MM.1S (cell line): ENCODE measurements at places on chromosomes 6 and 20.

- no peaks in the 10 kb centered on the region for H3K4me1 ChIP-seq
- no peak overlapping the region for H3K4me3 ChIP-seq
- H3K27me3 ChIP-seq = peaks cover 30% of the 10 kb centered on the region
- no peak for DNase-seq
Observed at GRCh38 chr20:51014797-51015722, 7.8 kb downstream of the KCNG1 start.

- no peaks in the 10 kb centered on the region for H3K4me1 ChIP-seq
- no peak for DNase-seq
- H3K4me3 ChIP-seq = no peak overlapping the region
- no peak overlapping the region for H3K27ac ChIP-seq
- no peaks in the 10 kb centered on the region for H3K36me3 ChIP-seq
- H3K27me3 ChIP-seq = no peaks in the 10 kb centered on the region
Observed at GRCh38 chr6:160391419-160392116, 43.4 kb downstream of the SLC22A3 start.

DNA sequence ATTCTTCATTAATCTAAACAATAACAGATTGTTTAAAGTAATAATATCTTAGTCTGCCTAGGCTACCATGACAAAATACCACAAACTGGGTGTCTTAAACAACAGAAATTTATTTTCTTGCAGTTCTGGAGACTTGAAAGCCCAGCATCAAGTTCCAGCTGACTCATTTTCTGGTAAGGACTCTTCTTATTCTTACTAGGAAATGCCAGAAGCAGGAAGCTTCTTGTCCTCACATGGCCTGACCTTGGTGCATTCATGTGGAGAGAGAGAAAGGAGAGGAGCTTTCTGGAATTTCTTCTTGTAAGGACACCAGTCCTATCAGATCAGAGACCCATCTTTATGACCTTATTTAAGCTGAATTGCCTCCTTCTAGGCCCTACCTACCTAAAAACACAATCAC is 110.5 kb downstream of the ANKRD60 start:
- no peaks in the 10 kb centered on the region for H3K4me1 ChIP-seq
- H3K4me3 ChIP-seq = no peak overlapping the region
- no peak for DNase-seq
- H3K36me3 ChIP-seq = no peaks in the 10 kb centered on the region

- H3K4me1 ChIP-seq = 0 out of 2 replicates have a peak, but pooled peaks cover 7% of the 10 kb centered on the region
- no peak overlapping the region for H3K27ac ChIP-seq
- H3K4me3 ChIP-seq = no peak overlapping the region
- no peaks in the 10 kb centered on the region for H3K36me3 ChIP-seq
- H3K27me3 ChIP-seq = no peaks in the 10 kb centered on the region
- no peak for DNase-seq
Observed at GRCh38 chr6:5466281-5467136, 205.2 kb downstream of the FARS2 start.

- H3K27ac ChIP-seq = no peak overlapping the region
- no peaks in the 10 kb centered on the region for H3K4me1 ChIP-seq
- no peaks in the 10 kb centered on the region for H3K36me3 ChIP-seq
- H3K27me3 ChIP-seq = no peaks in the 10 kb centered on the region
Observed at GRCh38 chr6:147950623-147950987, 392.0 kb upstream of the SASH1 start.

DNA sequence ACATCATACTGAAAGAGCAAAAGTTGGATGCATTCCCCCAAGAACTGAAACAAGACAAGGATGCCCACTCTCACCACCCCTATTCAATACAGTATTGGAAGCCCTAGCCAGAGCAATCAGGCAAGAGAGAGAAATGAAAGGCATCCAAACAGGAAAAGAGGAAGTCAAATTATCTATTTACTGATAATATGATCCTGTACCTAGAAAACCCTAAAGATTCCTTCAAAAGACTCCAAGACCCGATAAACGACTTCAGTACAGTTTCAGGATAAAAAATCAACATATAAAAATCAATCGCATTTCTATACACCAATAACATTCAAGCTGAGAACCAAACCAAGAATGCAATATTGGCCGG is 14.5 kb downstream of the CDK19 start:
- no peak for DNase-seq
- H3K4me3 ChIP-seq = no peak overlapping the region
- no peaks in the 10 kb centered on the region for H3K4me1 ChIP-seq
- H3K36me3 ChIP-seq = no peaks in the 10 kb centered on the region

GRCh38 chr6:109493865-109494264 is 10.8 kb upstream of the ZBTB24 start:
- no peaks in the 10 kb centered on the region for H3K36me3 ChIP-seq
- no peak overlapping the region for H3K4me3 ChIP-seq
- H3K4me1 ChIP-seq = peaks cover 17% of the 10 kb centered on the region
- DNase-seq = no peak

- no peak overlapping the region for H3K27ac ChIP-seq
- peaks cover 98% of the 10 kb centered on the region for H3K27me3 ChIP-seq
- H3K4me3 ChIP-seq = no peak overlapping the region
- no peaks in the 10 kb centered on the region for H3K4me1 ChIP-seq
- H3K36me3 ChIP-seq = no peaks in the 10 kb centered on the region
- no peak for DNase-seq
Observed at GRCh38 chr20:63401384-63402110, 40.4 kb upstream of the CHRNA4 start.

- H3K36me3 ChIP-seq = no peaks in the 10 kb centered on the region
- no peak for DNase-seq
- H3K27me3 ChIP-seq = no peaks in the 10 kb centered on the region
- peaks cover 5% of the 10 kb centered on the region; the same call in 1 of the 2 replicates for H3K4me1 ChIP-seq
- H3K4me3 ChIP-seq = no peak overlapping the region
Observed at GRCh38 chr20:49583669-49584417, 15.9 kb upstream of the PTGIS start.

DNA sequence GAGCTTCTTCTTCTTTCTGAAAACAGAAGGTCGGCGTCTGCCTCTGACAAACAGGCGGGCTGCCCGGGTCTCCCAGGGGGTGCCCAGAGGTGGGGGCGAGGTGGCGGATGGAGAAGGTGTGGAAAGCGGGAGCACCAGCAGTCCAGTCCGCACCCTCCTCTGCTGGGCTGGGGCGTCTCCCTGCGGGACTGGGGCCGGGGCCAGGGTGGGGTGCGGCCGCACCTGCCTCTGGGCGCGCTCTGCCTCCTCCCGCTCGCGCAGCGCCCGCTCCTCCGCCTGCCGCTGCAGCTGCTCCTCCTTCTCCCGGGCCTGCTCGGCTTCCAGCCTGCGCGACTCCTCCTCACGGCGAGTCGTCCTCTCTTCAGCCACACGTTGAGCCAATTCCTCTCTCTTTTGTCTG is 71.1 kb upstream of the BCLAF1 start:
- no peaks in the 10 kb centered on the region for H3K4me1 ChIP-seq
- H3K27ac ChIP-seq = no peak overlapping the region
- no peak overlapping the region for H3K4me3 ChIP-seq
- no peak for DNase-seq

GRCh38 chr6:153539602-153540001 is 408.5 kb upstream of the RGS17 start:
- no peak overlapping the region for H3K4me3 ChIP-seq
- no peaks in the 10 kb centered on the region for H3K27me3 ChIP-seq
- no peak for DNase-seq
- H3K4me1 ChIP-seq = no peaks in the 10 kb centered on the region

DNA sequence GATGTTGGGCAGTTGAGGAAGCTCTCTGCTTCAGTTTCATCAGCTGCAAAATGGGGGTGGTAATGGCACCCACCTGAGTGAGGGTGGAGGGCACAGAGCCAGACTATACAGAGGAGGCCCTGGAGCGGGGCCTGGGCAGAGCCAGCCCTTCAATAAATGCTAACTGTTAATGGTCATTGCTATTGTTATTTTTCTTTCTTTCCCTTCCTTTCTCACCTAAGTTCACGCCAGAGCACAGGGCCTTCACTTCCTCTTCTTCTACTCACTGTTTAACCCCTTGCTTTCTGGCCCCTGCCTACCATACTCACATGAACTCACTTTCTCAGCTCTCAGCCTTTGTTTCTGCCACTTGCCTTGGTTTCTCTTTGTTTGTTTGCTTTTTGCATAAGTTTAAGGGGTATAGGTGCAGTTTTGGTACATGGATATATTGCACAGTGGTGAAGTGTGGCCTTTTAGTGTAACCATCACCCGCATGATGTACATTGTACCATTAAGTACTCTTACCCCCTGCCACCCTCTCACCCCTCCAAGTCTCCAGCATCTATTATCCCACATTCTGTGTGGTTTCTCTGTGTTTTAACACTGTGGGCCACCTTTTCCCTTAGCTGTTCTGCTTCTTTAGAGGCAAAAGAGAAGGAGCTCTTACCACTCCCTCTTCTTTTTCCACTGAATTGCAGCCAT is 7.5 kb upstream of the RREB1 start:
- no peaks in the 10 kb centered on the region for H3K4me1 ChIP-seq
- H3K27me3 ChIP-seq = no peaks in the 10 kb centered on the region
- no peaks in the 10 kb centered on the region for H3K36me3 ChIP-seq
- DNase-seq = no peak
- H3K27ac ChIP-seq = no peak overlapping the region
- H3K4me3 ChIP-seq = no peak overlapping the region

- H3K27me3 ChIP-seq = no peaks in the 10 kb centered on the region
- H3K4me3 ChIP-seq = no peak overlapping the region
- H3K27ac ChIP-seq = no peak overlapping the region
- no peaks in the 10 kb centered on the region for H3K4me1 ChIP-seq
- no peaks in the 10 kb centered on the region for H3K36me3 ChIP-seq
Observed at GRCh38 chr6:133553652-133554051, 312.5 kb downstream of the EYA4 start.

DNA sequence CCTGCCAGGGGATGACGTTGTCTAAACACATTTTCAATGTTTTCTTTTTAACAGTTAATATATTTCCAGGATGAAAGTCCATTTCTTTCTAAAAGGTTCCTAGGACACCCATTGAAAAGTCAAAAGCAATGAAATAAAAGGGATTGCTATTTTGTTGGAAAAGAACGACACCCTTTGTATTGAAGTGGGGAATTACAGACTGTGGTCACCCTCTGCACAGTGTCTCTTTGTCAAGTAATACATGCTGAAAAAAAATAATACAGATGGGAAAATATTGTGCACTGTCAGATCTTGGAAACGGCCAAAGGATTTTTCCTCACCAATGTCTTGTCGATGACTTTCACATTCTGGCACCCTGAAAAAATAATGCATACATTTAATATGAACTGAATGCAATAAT is 56.9 kb downstream of the HAO1 start:
- H3K27me3 ChIP-seq = no peaks in the 10 kb centered on the region
- no peak for DNase-seq
- no peak overlapping the region for H3K4me3 ChIP-seq
- no peak overlapping the region for H3K27ac ChIP-seq

GRCh38 chr6:2274981-2275891 is 29.8 kb upstream of the GMDS start:
- DNase-seq = no peak
- H3K36me3 ChIP-seq = no peaks in the 10 kb centered on the region
- H3K27me3 ChIP-seq = no peaks in the 10 kb centered on the region

- H3K27me3 ChIP-seq = no peaks in the 10 kb centered on the region
- no peaks in the 10 kb centered on the region for H3K4me1 ChIP-seq
- no peak overlapping the region for H3K4me3 ChIP-seq
Observed at GRCh38 chr20:1033751-1034414, 31.8 kb upstream of the RSPO4 start.

- H3K4me3 ChIP-seq = no peak overlapping the region
- peaks cover 31% of the 10 kb centered on the region for H3K4me1 ChIP-seq
- peak; percentile 54 for DNase-seq
- H3K27me3 ChIP-seq = no peaks in the 10 kb centered on the region
- no peak overlapping the region; the same call in 1 of the 2 replicates for H3K27ac ChIP-seq
- no peaks in the 10 kb centered on the region for H3K36me3 ChIP-seq
Observed at GRCh38 chr20:17822039-17822438, 122.3 kb downstream of the BANF2 start.

GRCh38 chr20:49245921-49246740 is 26.9 kb downstream of the DDX27 start:
- H3K4me3 ChIP-seq = no peak overlapping the region
- no peaks in the 10 kb centered on the region for H3K4me1 ChIP-seq
- peaks cover 5% of the 10 kb centered on the region; the same call in 1 of the 2 replicates for H3K36me3 ChIP-seq
- H3K27me3 ChIP-seq = no peaks in the 10 kb centered on the region
- DNase-seq = peak; percentile 59
- no peak overlapping the region for H3K27ac ChIP-seq

DNA sequence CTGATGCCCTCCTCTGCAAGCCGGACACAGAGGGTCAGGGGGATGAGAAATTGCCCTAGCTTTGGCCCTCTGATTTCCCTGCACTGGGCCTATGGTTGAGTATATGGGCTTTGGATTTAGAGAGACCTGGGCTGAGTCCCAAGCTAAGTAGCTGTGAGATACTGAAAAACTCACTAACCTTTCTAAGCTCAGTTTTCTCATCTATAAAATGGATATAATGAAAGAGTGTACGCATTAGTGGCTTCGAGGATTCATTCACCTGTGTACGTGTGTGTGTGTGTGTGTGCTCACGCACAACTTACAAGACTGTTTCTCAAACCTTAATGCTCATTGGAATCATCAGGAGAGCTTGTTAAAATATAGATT is 12.7 kb upstream of the RBPJL start:
- no peak overlapping the region for H3K27ac ChIP-seq
- peaks cover 9% of the 10 kb centered on the region; the same call in 1 of the 2 replicates for H3K4me1 ChIP-seq
- H3K36me3 ChIP-seq = no peaks in the 10 kb centered on the region
- no peak for DNase-seq

- peak; percentile 53 for DNase-seq
- H3K27ac ChIP-seq = no peak overlapping the region
- H3K27me3 ChIP-seq = peaks cover 44% of the 10 kb centered on the region
- no peak overlapping the region for H3K4me3 ChIP-seq
Observed at GRCh38 chr6:37691904-37692806, 5.5 kb downstream of the MDGA1 start.

- no peak overlapping the region for H3K4me3 ChIP-seq
- H3K27me3 ChIP-seq = peaks cover 96% of the 10 kb centered on the region
- H3K4me1 ChIP-seq = no peaks in the 10 kb centered on the region
Observed at GRCh38 chr20:50408526-50409364, 101.4 kb upstream of the PTPN1 start.

- H3K27ac ChIP-seq = no peak overlapping the region
- H3K4me1 ChIP-seq = no peaks in the 10 kb centered on the region
- no peaks in the 10 kb centered on the region for H3K27me3 ChIP-seq
Observed at GRCh38 chr6:166026586-166027126, 141.0 kb downstream of the TBXT start.
